ENCODE measurements at places on chromosomes 13 and 19.

GRCh38 chr19:5719961-5720790, at the start of the genes CATSPERD and LONP1:
Gene CATSPERD, plus strand, starts transcription at chr19:5720637. Its CDS starts 101 bp downstream, at chr19:5720738.
Gene LONP1, minus strand, starts transcription at chr19:5720146. Its CDS starts 14 bp downstream, at chr19:5720132.
- peak; percentile 97 for DNase-seq

- peak; percentile 90 for DNase-seq
Measured at GRCh38 chr13:100088644-100089464, at the start of gene PCCA. Gene PCCA, plus strand, starts transcription at chr13:100089093. Its CDS starts 28 bp downstream, at chr13:100089121.

DNA sequence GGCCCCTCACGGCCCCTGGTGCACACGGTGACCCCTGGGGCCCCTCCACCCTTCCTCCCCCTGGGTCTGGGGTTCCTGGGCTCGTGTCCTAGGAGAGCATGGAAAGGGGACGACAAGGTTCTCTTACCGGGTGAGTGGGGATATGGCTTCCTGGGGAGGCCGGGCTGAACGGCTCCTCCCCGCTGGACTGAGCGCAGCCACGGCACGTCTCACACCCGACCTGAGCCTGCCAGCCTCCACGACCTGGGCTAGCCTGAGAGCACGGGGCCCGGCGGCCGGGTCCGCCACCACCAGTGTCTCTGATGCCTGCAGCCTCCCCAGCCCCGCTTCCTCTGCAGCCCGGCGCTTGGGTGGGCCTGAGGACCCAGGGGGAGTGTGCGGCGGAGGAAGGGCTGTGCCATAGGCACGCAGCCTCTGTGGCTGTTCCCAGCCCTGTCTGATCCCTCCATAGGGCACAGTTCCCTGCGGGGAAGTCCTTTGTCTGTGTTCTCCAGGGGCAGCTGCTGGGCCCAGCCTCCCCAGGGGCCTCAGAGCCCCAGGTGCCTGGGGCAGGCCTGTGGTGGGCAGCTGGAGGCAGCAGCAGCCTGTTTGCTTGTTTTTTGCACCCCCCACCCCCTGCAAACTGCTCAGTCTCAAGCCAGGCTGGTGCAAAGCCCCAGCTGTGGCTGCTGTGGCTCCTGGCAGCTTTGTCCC, 15.0 kb downstream of the PLIN4 start:
- DNase-seq: no peak

- no peak for DNase-seq
Measured at GRCh38 chr19:18261474-18261873, 12.8 kb downstream of the IQCN start.

DNA sequence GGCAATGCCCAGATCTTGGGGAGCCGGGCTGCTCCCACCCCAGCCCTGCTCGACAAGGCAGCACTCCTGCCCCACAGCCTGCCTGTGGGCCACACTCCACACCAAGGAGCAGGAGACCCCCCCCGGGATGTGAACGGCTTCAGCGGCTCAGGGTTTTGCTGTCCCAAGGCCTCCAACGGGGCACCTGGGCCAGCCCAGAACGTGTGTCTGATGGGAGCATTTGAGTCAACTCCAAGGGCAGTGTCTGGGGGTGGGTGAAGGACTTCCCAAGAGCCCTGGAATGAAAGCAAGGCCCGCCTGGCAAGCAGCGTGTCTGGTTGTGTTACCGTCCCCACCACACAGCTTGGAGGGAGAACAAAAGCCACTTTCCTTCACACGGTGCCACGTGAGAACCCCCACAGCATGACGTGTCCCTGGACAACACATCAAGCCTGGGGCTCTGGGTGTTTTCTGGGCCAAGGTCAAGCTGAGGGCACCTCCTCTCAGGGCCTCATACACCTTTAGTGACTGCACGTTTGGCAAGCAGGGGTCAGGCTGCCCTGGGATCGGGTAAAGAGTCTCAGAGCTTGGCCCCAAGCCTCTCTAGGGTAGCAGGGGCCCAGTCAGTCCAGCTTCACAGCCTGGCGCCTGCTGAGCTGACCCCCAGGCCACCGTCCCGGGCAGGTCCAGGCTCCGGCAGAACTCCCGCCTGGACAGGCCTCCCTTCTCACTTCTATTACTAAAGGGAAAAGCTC, 6.0 kb downstream of the C13orf46 start:
- DNase-seq: no peak

GRCh38 chr19:18961767-18962620, 21.0 kb upstream of the HOMER3 start:
- DNase-seq: no peak

DNA sequence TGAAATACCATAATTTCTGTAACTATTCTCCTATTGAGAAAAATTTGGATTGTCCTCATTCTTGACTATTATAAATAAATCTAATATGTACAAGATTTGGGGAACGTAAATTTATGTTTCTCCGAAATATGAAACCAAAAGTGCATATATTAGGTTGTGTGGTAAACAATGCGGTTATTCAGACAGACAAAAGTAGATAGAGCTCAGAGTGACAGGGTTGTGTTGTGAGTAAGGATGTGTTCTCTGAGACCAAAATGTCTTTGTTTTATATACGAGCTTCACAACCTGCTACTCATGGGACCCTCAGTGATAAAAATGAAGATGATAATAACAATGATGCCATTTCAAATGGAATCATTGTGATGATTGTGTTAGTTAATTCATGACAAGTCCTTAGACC, 796.3 kb upstream of the SLC10A2 start:
- no peak for DNase-seq

GRCh38 chr19:17579661-17580244, 24.3 kb downstream of the COLGALT1 start:
- DNase-seq: no peak

GRCh38 chr19:38656171-38656981, 8.9 kb downstream of the ACTN4 start:
- DNase-seq: no peak

GRCh38 chr19:47589824-47590223, 16.9 kb upstream of the ZNF541 start:
- no peak for DNase-seq

- no peak for DNase-seq
Measured at GRCh38 chr13:52899206-52899605, 50.8 kb upstream of the PCDH8 start.

GRCh38 chr19:11479898-11480714, 740 bp downstream of the ELAVL3 start:
- DNase-seq: no peak

- DNase-seq: no peak
Measured at GRCh38 chr19:1468274-1468820, 10.7 kb downstream of the C19orf25 start.

- DNase-seq: no peak
Measured at GRCh38 chr19:6482343-6482686, 728 bp upstream of the DENND1C start.

GRCh38 chr13:36282821-36283432, 14.7 kb downstream of the CCDC169 start:
- DNase-seq: no peak

DNA sequence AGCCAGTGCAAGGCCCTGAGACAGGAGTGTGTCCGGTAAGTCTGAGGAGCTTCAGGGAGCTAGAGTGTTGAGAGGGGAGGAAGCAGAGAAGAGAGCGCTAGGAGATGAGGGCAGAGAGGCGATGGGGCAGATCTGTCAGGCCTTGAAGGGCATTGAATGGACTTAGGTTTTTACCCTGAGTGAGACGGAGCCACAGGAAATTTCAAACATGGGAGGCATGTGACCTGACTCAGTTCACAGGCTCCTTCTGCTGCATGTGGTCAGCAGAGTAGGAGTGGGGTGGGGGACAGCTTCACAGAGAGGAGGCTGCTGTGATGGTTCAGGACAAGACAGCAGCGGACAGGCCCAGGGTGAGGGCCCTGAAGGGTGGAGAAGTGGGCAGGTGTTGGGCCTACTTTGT, 2.5 kb upstream of the FAM98C start:
- no peak for DNase-seq

DNA sequence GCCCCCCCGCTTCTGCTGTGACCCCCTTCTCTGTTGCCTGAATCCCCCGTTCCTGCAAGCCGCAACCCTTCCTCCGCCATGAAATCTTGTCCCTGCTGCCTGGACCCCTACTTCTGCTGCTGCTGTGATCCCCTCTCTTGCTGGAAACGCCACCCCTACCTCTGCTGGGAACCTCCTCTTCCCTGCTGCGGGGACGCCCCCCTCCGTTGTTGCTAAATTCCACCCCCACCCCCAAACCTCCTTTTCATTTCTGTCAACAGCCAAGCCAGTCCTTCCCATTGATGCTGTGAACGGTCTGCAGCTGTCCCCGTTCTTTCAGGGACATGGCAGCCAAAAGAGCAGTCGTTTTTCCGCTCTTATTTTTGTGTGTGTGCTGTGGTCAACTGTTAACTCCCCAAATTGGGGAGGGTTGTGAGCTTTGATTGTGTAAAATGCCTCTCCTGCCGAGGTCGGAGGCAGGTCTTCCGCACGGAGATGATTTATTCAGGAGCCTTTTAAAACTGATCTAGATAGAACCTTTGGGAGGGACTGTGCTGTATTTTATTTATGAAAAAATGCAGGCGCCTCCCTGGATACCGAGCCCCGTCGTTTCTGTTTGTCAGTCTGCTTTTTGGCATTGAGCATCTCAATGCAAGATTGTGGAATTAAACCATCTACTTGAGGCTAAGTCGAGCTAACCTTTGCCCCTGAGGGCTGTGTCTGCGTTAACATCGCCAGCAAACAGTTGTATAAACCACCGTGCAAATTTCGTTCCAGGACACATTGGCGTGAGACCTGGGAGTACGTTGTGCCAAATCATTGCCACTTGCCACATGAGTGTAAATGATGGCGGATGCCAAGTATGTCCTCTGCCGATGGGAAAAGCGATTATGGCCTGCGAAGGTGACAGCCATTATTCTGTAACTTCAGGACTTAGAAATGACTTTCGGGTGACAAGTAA, 27.9 kb upstream of the NDUFS7 start:
- DNase-seq: peak; percentile 63
